GM12865 (cell line): ENCODE measurements at places on chromosomes 4 and X.

GRCh38 chr4:130714006-130714405 lies 1618.1 kb downstream of the C4orf33 start:
- DNase-seq: no peak

DNA sequence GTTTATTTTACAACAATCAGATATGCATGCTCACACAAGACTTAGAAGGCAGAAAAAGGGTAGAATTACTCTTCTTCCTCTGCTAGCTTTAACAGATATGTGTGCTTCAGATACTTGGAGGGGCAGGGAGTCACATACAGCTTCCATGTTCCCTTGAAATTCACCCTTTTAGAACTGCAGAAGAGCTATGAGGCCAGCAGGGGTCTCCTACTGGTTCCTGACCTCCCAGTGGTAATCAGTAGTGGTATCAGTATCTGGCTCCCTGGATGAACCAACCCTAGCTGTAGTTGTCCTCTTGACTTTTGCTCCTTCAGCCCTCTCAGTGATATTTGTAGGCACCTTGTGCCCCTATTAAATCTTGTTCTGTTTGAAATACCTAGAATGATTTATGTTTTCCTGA lies 81.5 kb downstream of the RCHY1 start:
- DNase-seq: peak; percentile 37

GRCh38 chrX:40087425-40088298 lies 10.1 kb downstream of the BCOR start:
- no peak for DNase-seq

GRCh38 chrX:9390121-9390520 lies 74.7 kb upstream of the TBL1X start:
- DNase-seq: no peak

- no peak for DNase-seq
Measured at GRCh38 chrX:136735601-136736000, 45.1 kb downstream of the ARHGEF6 start.

DNA sequence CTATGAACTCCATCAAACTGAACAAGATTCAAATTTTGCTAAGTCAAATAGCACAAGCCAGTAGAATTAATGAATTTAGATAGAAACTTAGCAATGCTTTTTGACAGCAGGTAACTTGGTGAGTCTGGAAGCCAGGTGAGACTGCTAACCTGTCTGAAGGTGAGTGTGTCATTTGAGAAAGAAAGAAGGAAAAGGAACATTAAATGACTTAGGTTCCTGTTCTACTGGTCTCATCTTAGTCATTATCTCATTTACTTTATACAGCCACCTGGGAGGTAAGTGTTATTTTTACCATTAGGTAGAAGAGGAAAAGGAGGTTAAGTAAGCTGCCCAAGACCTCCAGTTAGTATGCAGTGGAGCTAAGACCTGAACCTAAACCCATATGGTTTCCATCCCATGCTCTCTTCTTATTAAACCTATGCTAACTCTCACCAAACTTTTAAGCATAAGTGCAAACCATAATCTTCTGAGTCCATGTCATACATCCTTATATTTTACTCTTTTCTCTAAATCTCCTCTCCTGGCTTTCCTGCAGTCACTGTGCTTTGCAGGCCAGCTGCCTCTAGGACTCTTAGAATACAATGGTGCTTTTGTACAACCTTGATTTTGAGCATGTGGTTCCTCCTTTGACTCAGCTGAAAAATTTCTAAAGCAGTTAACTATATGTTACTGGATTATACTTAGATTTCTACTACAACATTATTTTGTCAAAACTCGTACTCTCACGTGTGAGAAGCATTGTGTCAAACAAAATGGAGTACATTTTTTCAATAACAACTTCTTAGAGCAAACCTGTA lies 68.5 kb downstream of the ATP10D start:
- DNase-seq: no peak

DNA sequence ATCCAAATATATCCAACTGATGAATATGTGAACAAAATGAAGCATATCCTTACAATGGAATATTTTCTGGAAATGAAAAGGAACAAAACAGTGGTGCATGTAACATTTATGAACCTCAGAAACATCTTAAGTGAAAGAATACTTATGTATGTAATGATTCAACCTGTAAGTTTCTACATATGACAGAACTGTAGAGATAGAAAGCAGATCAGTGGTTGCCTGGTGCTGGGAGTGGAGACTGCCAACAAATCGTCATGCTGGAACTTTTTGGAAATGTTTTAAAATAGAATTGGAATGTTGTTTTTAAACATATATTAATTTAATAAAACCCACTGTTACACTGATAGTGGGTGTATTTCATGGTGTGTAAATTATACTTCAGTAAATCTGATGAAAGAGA lies 667.5 kb downstream of the RAPGEF2 start:
- no peak for DNase-seq

DNA sequence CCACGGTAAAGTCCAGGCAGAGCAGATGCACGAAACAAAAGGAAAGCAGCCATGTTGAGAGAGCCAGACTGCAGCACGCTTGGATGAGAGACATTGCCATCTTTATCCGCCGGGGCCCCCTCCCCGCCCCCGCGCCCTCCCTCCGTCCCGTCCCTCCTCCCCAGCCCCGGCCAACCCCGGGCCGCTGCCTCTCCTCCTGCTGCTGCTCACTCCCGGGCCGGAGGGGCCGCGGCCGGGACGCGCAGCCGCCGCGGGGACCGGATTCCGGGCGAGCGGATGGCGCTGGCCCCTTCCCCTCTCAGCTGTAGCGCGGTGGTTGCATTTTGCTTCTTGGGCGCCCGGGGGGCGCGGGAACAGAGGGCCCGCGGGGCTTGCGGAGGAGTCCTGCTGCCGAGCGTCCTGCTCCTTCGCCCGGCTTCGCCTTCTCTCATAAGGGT lies 542 bp downstream of the RNF150 start:
- no peak for DNase-seq

DNA sequence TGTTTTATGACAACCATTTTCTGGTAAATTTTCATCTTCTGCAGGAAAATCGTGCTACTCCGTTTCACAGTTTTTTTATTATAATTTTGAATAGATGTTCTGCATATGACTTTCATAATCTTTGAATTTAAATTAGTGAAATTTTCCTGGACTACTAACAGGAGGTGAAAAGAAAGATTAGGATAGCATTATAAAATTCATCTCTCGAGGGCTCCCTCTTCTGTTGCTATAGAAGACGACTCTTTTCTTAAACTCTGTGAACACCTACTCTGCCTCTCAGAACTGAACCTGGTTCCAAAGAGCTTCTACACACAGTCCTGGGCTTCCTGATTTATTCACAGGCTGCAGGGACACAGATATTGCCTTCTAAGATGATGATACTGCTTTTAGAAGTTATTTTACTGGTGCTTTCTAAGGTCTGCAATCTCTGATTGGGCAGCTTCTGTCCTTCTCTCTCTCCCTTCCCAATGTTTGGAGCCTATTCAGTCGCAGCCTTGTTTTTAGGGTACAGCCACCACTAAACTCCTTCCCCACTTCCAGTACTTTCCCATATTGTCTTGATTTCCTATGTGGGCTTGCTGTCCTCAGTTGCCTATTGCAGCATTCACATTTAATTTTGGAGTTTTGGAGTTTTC lies 10.1 kb upstream of the SAP30 start:
- no peak for DNase-seq

GRCh38 chrX:47560179-47560933 lies 649 bp upstream of the ARAF start:
- DNase-seq: no peak

- no peak for DNase-seq
Measured at GRCh38 chr4:25813448-25814106, 49.2 kb downstream of the SEL1L3 start.

DNA sequence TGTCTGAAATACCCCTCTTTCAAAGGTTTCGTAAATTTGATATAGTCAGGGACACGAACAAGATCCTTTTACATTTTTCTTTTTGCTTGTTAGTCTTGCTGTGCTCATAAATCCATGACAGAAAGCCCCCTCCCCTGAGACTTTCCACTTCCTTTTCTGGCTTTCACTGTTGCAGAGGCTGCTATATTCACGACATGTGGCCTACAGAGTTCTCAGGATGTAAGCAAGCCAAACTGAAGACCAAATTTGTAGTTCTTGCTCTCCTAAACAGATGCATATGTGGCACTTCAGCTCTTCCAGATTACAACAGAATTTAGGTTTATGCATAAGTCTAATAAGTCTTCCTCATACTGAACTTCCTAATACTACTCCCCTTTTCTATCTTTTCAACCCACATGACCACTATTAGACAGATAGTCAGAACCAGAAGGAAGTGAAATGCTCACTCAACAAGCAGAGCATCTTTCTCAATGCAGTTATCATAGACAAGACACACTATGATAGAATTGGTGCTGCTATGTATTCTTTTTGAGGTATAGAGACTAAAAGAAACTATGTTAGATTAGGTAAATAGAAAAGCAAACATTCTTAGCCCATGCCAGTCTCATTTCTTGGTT lies 15.0 kb downstream of the BTK start:
- peak; percentile 41 for DNase-seq

GRCh38 chr4:29578329-29578728 lies 1141.8 kb upstream of the PCDH7 start:
- no peak for DNase-seq

GRCh38 chr4:183830438-183830985 lies 74.6 kb upstream of the STOX2 start:
- DNase-seq: no peak
